SJCRH30 (cell line): ENCODE measurements at places on chromosomes 4 and X.

- H3K4me1 ChIP-seq = no peaks in the 10 kb centered on the region
- no peaks in the 10 kb centered on the region for H3K36me3 ChIP-seq
- no peak overlapping the region for H3K27ac ChIP-seq
- H3K27me3 ChIP-seq = no peaks in the 10 kb centered on the region
- no peak overlapping the region for H3K4me3 ChIP-seq
Measured at GRCh38 chrX:66193821-66194220, 29.8 kb downstream of the HEPH start.

GRCh38 chr4:119707336-119707735 lies 78.7 kb upstream of the PDE5A start:
- no peaks in the 10 kb centered on the region; the same call in 1 of the 2 replicates for H3K27me3 ChIP-seq
- H3K36me3 ChIP-seq = no peaks in the 10 kb centered on the region
- DNase-seq = no peak
- no peak overlapping the region for H3K4me3 ChIP-seq

- no peak overlapping the region for H3K27ac ChIP-seq
- H3K27me3 ChIP-seq = no peaks in the 10 kb centered on the region
- H3K4me1 ChIP-seq = peaks cover 46% of the 10 kb centered on the region
- H3K4me3 ChIP-seq = no peak overlapping the region
- DNase-seq = no peak
Measured at GRCh38 chrX:115364670-115365069, 75.2 kb downstream of the LUZP4 start.

- DNase-seq = peak; percentile 44
- no peaks in the 10 kb centered on the region for H3K27me3 ChIP-seq
- peak overlapping the region; percentile 46 for H3K4me3 ChIP-seq
- peaks cover 10% of the 10 kb centered on the region for H3K4me1 ChIP-seq
- H3K27ac ChIP-seq = peak overlapping the region; percentile 37
Measured at GRCh38 chr4:105808750-105809041, 86.6 kb upstream of the NPNT start.

GRCh38 chrX:74343343-74344279 lies 39.6 kb downstream of the ZCCHC13 start:
- H3K27me3 ChIP-seq = no peaks in the 10 kb centered on the region
- H3K36me3 ChIP-seq = no peaks in the 10 kb centered on the region
- DNase-seq = peak; percentile 94
- no peak overlapping the region for H3K27ac ChIP-seq
- H3K4me3 ChIP-seq = no peak overlapping the region
- 0 out of 2 replicates have a peak, but pooled peaks cover 3% of the 10 kb centered on the region for H3K4me1 ChIP-seq

DNA sequence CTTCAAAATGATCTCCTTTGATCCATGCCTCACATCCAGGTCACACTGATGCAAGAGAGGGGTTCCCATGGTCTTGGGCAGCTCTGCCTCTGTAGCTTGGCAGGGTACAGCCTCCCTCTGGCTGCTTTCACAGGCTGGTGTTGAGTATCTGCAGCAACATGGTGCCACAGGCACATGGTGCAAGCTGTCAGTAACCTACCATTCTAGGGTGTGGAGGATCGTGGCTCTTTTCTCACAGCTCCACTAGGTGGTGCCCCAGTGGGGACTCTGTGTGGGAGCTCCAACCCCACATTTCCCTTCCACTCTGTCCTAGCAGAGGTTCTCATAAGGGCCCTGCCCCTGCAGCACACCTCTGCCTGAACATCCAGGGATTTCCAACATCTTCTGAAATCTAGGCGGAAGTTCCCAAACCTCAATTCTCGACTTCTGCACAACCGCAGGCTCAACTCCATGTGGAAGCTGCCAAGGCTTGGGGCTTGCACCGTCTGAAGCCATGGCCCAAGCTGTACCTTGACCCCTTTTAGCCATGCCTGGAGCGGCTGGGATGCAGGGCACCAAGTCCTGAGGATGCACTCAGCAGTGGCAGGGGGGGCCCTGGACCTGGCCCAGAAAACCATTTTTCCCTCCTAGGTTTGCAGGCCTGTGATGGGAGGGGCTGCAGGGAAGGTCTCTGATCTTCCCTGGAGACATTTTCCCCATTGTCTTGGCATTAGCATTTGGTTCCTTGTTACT lies 137.8 kb upstream of the NUDT6 start:
- H3K4me3 ChIP-seq = no peak overlapping the region
- H3K36me3 ChIP-seq = peaks cover 5% of the 10 kb centered on the region
- no peaks in the 10 kb centered on the region for H3K27me3 ChIP-seq
- DNase-seq = no peak
- no peak overlapping the region for H3K27ac ChIP-seq
- peaks cover 5% of the 10 kb centered on the region; the same call in 1 of the 2 replicates for H3K4me1 ChIP-seq

DNA sequence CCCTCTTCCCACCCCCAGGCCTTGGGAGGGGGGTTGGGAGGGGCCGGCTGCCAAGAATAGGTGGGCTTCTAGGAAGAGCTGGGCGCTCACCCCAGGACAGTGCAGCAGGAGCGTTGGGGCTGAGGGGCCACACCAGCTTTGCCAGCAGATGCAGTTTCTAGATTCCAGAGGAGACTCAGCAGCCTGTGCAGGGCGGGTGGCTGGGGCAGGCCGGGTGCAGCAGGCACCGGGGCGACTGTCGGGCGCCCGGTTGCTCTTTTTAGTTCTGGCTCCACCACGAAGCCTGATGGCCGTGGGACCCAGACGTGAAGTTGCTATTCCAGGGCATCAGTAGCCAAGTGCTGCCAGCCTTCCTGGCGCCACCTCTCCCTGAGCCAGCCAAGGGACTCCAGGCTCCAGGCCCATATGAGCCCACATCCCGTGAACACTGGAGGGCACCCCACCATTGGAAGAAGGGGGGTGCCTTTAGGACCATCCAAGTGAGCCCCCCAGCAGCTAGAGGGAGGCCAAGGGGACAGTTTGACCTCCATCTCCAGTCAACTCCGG lies 5.8 kb downstream of the SSR4 start:
- H3K4me3 ChIP-seq = no peak overlapping the region
- DNase-seq = no peak
- H3K36me3 ChIP-seq = peaks cover 4% of the 10 kb centered on the region; the same call in 1 of the 2 replicates
- peaks cover 4% of the 10 kb centered on the region; the same call in 1 of the 2 replicates for H3K4me1 ChIP-seq
- no peaks in the 10 kb centered on the region for H3K27me3 ChIP-seq
- H3K27ac ChIP-seq = no peak overlapping the region

- no peak overlapping the region for H3K27ac ChIP-seq
- H3K4me3 ChIP-seq = no peak overlapping the region
- H3K4me1 ChIP-seq = peaks cover 15% of the 10 kb centered on the region
- H3K27me3 ChIP-seq = no peaks in the 10 kb centered on the region
Measured at GRCh38 chr4:57117491-57117890, 7.3 kb upstream of the IGFBP7 start.

DNA sequence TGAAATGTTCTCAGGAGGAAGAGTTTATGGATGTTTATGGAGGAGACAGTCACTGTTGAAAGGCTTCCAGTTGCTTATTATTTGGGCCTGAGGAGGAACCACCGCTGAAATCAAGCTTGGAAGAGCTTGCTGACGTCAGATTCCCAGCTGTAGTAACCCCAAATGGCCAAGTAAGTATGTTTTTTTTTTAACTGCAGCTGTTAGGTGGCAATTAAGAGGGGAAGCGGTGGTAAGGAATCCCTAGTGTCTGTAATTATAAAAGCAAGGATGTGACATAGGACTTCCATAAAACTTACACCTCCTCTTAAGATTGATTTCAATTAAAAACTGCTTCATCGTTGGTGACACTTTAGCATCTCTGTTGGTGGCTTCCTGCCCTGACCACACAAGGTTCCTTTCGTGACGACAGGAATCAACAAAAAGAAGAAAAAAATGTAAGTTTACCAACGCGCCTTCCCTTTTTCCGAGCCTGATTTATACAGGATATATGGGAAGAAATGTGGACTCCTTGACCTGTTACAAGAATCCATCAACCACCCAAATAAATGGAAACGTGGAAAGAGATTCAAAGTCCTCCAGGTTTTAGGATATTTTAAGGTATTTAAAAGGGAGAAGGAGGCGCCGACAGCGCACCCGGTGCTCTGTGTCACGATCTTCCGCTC lies 884 bp downstream of the RELL1 start:
- peaks cover 3% of the 10 kb centered on the region for H3K4me1 ChIP-seq
- DNase-seq = peak; percentile 52
- H3K27ac ChIP-seq = peak overlapping the region; percentile 93
- H3K36me3 ChIP-seq = peaks cover 5% of the 10 kb centered on the region
- no peaks in the 10 kb centered on the region for H3K27me3 ChIP-seq

DNA sequence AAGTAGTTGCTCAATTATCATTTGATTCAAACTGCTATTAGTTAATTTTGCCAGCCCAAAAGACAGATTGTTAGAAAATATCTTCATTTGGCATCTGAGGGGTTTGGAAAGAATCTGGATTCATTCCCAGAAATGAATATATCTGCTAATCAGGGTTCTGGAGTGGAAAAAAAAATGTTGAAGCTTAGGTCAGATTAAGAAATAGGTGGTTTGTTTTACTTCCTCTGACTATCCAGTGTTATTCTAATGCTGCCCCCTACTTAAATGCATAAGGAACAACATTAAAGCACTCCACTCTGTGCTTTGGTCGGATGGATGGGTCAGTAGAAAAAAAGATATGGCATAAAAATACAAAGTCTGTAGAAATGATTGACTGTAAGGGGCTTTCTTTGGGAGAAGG lies 89.0 kb downstream of the LUZP4 start:
- no peak overlapping the region for H3K4me3 ChIP-seq
- H3K36me3 ChIP-seq = no peaks in the 10 kb centered on the region
- no peak for DNase-seq
- no peaks in the 10 kb centered on the region for H3K4me1 ChIP-seq
- H3K27me3 ChIP-seq = no peaks in the 10 kb centered on the region

- no peaks in the 10 kb centered on the region for H3K36me3 ChIP-seq
- no peaks in the 10 kb centered on the region for H3K4me1 ChIP-seq
Measured at GRCh38 chrX:37812110-37812509, 32.3 kb downstream of the CYBB start.

DNA sequence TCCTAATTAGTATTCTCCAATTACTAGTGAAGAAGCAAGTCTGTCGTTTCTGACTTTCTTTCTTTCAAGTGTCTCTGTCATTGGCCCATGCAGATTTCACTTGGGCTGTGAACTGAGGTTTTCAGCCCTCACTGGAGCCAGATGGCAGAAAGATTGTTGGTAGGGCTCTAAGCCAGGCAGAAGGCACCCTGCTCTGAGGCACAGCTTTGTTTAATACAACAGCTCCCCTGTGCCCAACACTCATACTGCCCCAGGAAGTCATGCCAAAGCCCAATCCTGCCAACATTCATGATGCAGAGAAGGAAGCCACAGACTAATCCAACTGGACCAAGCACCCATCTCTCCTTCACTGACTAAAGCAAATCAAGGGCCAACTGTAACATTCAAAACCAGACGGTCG lies 117.1 kb upstream of the FRG1 start:
- H3K4me1 ChIP-seq = no peaks in the 10 kb centered on the region
- H3K4me3 ChIP-seq = no peak overlapping the region
- H3K27ac ChIP-seq = no peak overlapping the region

DNA sequence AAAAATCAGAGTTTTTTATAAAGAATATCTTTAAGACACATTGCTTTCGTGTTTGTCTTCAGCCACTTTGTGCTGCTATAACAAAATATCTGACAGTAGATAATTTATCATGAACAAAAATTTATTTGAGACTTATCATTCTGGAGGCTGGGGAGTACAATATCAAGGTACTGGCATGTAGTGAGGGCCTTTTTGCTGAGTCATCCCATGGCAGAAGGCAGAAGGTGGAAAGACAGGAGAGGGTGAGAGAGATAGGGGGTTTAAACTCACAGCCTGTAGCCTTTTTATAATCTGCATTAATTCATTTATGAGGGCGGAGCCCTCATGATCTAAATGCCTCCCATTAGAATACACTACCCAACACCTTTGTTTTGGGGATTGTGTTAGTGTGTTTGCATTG lies 431.2 kb upstream of the FAM47C start:
- H3K4me3 ChIP-seq = no peak overlapping the region
- H3K4me1 ChIP-seq = no peaks in the 10 kb centered on the region
- H3K36me3 ChIP-seq = no peaks in the 10 kb centered on the region
- no peak overlapping the region for H3K27ac ChIP-seq
- no peak for DNase-seq

- no peak for DNase-seq
- peaks cover 30% of the 10 kb centered on the region for H3K36me3 ChIP-seq
Measured at GRCh38 chrX:360496-361150, 26.1 kb downstream of the PPP2R3B start.

GRCh38 chr4:76589872-76590797 lies 155.1 kb downstream of the SHROOM3 start:
- peaks cover 50% of the 10 kb centered on the region for H3K4me1 ChIP-seq
- H3K36me3 ChIP-seq = no peaks in the 10 kb centered on the region
- H3K27me3 ChIP-seq = no peaks in the 10 kb centered on the region
- H3K27ac ChIP-seq = peak overlapping the region; percentile 99
- H3K4me3 ChIP-seq = peak overlapping the region; percentile 43

GRCh38 chr4:5746829-5747737 lies 36.1 kb downstream of the EVC start:
- no peak for DNase-seq
- peaks cover 8% of the 10 kb centered on the region; the same call in 1 of the 2 replicates for H3K4me1 ChIP-seq
- peaks cover 31% of the 10 kb centered on the region for H3K36me3 ChIP-seq
- H3K27me3 ChIP-seq = no peaks in the 10 kb centered on the region

DNA sequence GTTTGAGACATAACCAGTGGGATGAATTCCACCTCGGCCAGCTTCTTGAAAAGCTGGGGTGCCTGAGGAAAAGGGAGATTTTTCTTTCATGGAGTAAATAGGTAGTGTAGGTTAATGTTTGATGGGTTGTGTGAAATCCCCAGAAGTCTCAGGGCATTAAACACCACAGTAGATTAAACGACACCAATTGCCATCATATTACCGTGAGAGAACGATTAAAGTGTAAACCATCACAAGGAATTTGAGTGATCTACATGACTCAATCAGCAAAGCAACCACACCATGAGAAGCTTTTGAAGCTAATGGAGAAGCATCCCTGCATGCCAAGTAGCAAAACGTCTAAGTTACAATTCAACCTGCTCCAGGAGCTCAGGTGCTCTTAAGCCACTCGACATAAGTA lies 322.5 kb upstream of the GATB start:
- H3K36me3 ChIP-seq = no peaks in the 10 kb centered on the region
- no peak overlapping the region for H3K4me3 ChIP-seq
- no peak overlapping the region for H3K27ac ChIP-seq
- no peak for DNase-seq

GRCh38 chr4:101065935-101066485 lies 281.3 kb downstream of the PPP3CA start:
- H3K36me3 ChIP-seq = peaks cover 2% of the 10 kb centered on the region
- peaks cover 26% of the 10 kb centered on the region for H3K4me1 ChIP-seq
- peak; percentile 10 for DNase-seq
- peak overlapping the region; percentile 75 for H3K27ac ChIP-seq

GRCh38 chr4:5784960-5785611 lies 74.1 kb downstream of the EVC start:
- peaks cover 12% of the 10 kb centered on the region for H3K36me3 ChIP-seq
- H3K27ac ChIP-seq = no peak overlapping the region
- no peak overlapping the region for H3K4me3 ChIP-seq
- DNase-seq = no peak

GRCh38 chr4:150098214-150098613 lies 20.0 kb downstream of the DCLK2 start:
- no peaks in the 10 kb centered on the region for H3K36me3 ChIP-seq
- no peaks in the 10 kb centered on the region for H3K27me3 ChIP-seq
- no peak for DNase-seq
- no peak overlapping the region for H3K27ac ChIP-seq
- H3K4me3 ChIP-seq = no peak overlapping the region
- 0 out of 2 replicates have a peak, but pooled peaks cover 3% of the 10 kb centered on the region for H3K4me1 ChIP-seq

GRCh38 chr4:168021666-168022065 lies 70.7 kb upstream of the ANXA10 start:
- no peaks in the 10 kb centered on the region for H3K27me3 ChIP-seq
- H3K4me1 ChIP-seq = no peaks in the 10 kb centered on the region
- no peak overlapping the region for H3K27ac ChIP-seq
- DNase-seq = no peak
- H3K4me3 ChIP-seq = no peak overlapping the region
- no peaks in the 10 kb centered on the region for H3K36me3 ChIP-seq
